ENCODE measurements at places on chromosomes 7 and 10.

- no peak for DNase-seq
Measured at GRCh38 chr7:97512441-97513207, 219.3 kb upstream of the TAC1 start.

GRCh38 chr10:79298403-79299244 is 48.6 kb upstream of the PPIF start:
- peak; percentile 93 for DNase-seq

DNA sequence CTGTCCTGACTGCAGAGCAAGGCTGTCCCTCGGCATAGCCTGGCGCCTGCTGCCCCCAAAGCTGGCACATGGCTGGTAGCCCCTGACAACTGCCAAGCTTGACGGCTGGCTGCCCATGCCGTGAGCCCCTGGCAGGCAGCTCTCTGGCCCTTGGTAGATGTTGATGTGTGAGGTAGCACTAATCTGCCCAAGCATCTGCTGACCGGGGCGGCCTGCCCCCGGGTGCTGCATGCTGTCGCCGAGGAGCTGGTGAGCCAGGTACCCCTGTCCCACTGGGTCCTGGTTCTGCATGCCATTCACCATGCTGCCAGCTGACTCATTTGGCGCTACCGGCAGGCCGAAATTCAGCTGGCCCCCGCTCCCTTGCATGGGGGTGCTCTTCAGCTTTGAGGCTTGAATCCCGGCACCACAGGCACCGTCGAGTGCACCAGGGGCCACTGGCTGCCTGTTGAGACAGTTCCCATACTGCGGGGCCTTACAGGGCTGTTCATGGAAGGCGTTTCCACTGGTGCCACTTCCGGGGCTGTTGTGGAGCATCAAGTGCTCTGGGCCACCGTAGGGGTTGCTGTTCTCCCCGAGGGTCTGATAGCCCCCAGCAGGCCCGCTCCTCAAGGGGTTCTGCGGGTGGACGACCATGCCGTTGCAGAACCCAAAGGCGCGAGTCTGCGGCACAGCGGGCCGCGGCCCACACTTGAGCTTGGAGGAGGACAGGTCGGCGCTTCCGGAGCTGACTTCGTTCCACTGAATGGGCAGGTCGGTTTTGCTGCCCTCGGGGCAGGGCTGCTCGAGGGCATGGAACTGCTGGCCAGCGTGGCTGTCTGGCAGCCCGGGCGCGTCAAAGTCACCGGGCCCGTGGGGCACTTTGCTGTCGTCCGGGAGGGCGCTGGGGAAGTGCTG is 262.2 kb upstream of the INHBA start:
- DNase-seq = no peak

DNA sequence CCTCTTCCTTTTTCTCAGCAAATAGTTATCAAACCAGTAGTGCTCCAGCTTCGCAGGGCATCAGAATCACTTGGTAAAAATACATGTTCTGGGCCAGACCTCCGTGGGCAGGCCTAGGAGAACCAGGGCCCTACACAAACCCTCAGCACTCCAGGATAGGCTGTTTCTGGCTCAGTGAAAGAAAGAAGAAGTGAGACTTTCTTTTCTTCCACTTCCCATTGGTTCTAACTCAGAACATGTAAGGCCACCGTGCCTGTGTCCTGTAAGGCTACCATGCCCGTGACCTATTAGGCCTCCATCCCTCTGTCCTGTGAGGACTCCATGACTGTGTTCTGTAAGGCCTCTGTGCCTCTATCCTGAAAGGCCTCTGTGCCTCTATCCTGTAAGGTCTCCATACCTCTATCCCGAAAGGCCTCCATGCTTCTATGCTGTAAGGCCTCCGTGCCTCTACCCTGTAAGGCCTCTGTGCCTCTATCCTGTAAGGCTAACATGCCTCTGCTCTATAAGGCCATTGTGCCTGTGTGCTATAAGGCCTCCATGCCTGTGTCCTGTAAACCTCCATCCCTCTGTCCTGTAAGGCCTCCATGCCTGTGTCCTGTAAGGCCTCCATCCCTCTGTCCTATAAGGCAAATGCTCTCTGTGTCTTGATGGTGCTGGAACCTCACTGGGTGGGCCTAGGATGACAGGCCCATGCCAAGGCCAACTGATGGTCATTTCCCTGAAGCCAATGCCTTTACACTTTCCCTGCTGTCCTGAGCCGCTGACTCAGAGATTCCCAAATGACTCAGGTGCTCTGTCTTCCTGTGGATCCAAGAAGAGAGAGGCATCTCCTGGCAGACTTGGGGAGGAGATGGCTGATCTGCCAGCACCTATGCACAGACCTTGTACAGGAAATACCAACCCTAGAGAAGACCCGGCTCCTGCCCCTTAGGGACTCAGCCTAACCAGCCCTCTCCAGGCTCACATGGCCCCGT is 96.6 kb upstream of the CACUL1 start:
- no peak for DNase-seq

DNA sequence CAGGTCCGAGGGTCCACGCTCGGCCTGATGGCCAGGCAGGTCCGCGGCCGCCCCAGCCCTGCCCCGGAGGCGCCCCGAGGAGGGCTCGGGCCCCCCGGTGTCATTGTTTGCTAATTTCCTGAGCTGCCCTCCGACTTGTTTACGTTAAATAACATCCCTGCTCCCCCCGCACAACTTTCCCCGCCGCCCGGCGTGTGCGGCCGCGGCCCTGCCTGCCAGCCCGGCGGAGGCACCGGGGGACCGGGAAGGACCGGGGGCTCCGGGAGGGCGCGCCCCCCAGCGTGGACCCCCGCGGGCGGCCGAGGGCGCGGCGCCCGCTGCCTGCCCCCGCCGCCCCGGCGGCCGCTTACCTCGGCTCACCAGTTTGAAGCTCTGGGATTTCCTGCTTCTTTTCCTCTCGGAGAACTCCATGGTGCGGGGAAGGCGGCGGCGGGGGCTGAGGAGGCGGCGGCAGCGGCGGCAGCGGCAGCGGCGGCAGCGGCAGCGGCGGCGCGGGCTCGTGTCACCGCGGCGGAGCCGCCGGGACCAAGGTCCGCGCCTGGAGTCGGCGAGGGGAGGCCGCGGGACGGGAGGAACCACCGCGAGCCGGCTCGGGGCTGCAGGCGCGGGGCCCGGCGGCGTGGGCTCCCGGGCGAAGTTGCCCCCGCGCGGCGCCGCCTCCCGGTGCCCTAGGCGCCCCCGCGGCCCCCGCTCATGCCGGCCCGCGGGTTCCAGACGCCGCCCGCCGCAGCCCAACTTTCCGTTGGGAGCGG is 515 bp downstream of the BEND7 start:
- no peak for DNase-seq

GRCh38 chr7:49228426-49229098 is 304.2 kb downstream of the CDC14C start:
- DNase-seq = no peak

- no peak for DNase-seq
Measured at GRCh38 chr7:144035385-144035784, 13.4 kb upstream of the OR2A5 start.

GRCh38 chr10:58013406-58013805 is 254.3 kb downstream of the IPMK start:
- peak; percentile 8 for DNase-seq

- no peak for DNase-seq
Measured at GRCh38 chr10:78176320-78177317, 143.0 kb downstream of the RPS24 start.

DNA sequence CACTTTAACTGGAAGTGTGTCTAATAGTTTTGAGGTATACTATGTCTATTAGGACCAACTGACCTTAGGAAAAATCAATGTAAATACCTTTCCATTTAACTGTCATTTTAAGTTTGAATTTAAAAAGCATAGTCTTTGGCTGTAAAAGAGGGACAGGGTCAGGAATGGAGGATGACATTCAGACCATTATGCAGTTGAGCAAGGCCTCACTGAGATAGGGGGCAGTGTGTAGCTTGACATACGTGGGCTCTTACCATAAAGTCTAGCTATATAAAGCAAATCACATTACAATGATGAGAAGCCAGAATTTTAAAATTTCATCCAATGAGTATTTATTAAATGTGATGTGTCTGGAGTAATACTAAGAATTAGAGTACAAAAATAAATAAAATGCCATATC is 17.9 kb downstream of the PALS2 start:
- DNase-seq = no peak

- no peak for DNase-seq
Measured at GRCh38 chr7:36752026-36752711, 27.9 kb upstream of the AOAH start.

DNA sequence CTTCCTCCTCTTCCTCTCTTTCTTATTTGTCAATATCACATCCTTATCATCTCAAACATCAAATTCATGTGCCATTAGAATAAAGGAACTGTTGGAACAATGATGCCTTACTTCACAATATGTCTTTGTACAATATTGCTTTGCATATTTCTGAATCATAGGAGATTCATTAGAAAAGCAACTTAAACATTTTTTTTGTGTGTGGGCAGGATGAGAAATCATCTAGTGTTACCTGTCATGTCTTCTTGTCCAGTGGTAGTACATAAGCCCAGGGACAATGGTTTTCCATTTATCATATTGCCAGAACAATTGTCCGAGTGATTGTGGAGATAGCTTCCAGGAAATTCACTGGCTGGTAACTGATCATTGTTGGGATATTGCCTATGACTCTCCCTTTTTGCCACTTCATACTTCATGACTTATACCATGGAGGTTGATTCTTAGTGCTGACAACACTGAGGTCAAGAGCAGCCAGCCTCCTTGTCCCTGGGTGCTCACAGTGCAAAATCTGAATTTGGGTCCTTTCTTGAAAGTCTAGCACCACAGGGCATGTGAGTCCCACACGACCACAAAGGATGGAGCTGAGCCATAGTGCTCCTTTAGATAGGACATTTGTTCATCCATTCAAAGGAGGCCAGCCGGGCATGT is 215.0 kb downstream of the MDFIC start:
- DNase-seq = no peak

- no peak for DNase-seq
Measured at GRCh38 chr7:98209166-98209920, 1.9 kb upstream of the BHLHA15 start.

DNA sequence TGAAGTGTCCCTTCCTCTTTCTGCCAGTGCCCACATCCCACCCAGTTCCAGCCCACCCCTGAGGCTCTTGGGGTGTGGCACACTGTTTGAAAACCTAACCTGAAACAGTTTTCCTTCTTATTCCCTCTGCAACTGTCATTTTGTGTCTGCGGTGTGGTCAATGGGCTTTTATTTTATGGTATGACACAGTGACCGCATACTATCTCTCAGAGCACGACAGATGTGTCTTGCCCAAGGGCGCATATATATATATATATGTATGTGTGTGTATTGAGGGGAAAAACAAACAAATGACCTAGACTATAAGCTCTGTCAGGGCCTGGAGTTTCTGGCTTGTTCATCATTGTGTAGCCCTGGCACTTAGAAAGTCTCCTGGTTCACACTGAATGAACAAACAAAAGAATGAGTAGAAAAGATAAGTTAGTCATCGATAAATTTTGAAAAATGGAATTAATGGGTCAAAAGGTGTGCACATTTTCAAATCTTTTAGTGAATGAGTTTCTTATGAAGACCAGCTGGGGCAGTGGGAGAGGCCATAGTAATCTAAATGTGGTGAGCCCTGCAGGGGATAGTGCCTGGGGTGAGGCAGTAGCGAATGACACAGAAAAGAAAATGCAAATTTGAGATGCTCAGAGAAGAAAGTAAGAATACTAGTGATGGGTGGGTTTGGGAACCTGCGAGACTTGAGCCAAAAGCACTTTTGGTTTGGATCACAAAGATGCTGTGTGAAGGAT is 198.4 kb downstream of the SNX10 start:
- DNase-seq = no peak

- DNase-seq = no peak
Measured at GRCh38 chr10:119497243-119497642, 45.3 kb downstream of the RGS10 start.

DNA sequence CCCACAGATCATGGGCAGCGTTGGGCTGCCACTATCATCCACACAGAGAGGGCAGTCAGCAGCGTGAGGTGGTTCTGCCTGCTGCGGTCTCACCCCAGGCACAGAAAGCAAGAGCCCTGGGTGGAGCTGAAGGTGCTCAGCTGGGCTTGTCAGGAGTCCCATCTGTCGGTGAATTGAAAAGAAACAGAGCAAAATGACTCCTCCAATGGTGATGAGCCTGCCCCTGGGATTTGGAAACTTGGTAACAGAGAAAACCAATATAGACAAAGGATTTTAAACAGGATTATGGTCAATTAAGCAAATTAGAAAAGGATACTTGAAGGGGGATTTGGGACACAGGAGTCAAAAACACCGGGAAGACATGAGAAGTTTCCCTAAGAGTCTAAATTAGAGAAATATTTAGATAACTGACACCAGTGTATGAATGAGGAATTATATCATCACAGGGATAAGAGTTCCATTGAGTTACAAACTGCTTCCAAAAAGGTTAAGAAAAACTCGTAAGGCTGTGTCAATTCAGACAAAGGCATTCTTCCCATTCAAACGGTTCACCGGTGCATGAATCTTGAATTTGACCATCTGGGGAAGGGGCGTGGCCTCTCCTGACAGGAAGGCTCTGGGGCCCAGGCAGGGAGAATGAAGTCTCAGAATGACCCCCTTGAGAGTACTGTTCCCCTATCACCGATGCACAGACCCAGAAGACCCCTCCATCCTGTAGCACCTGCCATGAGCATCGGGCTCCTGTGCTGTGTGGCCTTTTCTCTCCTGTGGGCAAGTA is 70.0 kb upstream of the PRSS58 start:
- DNase-seq = no peak

GRCh38 chr10:131825960-131826650 is 74.7 kb upstream of the PPP2R2D start:
- DNase-seq = no peak

- no peak for DNase-seq
Measured at GRCh38 chr10:129710510-129710847, 243.4 kb downstream of the MGMT start.

DNA sequence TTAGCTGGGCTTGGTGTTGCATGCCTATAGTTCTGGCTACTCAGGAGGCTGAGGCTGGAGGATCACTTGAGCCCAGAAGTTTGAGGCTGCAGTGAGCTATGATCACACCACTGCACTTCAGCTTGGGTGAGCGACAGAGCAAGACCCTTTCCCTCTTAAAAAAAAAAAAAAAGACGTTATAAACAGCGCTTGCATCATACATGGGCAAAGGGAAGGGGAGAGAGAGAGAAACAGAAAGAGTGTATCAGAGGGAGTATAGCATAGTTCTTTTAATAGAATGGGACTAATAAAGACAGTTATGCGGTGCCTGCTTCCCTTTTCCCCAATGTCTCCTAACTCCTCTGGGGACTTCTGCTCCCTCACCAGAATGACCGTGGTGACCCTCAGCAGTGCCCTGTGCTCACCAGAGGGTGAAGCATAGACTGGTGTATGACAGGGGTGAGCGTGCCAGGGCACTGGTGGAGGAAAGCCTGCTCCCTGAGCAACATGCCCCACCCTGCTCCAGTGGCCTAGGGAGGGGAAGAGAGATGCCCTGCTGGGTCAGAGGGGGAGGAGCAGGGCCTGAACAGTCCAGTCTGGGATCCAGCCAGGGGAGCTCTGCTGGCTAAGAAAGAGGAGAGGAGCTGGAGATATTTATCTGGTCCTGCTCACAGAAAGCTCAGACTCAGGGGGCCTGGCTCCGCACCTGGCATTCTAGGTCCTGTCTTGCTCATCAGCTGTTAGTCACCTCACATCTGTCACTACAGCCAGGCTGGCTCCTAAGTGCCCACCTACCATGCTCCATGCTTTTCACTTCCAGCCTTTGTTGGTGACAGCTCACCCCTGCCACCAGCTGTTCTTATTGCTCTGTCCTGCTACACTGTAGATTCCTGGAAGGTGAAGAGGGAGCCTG is 2.2 kb downstream of the PDZD7 start:
- DNase-seq = no peak

- DNase-seq = no peak
Measured at GRCh38 chr10:89975071-89975470, 273.7 kb downstream of the KIF20B start.

GRCh38 chr7:30467271-30467670 is 11.3 kb downstream of the NOD1 start:
- no peak for DNase-seq

All from fibroblast of skin of abdomen (primary cell).